ENCODE measurements at places on chromosomes 13 and 19. TPM values are rescaled to one million over a fixed set of nuclear protein-coding genes. Genes with fewer than 3 reads are reported as not detected.

SLC6A16 gene
- total RNA-seq, result 0.51 TPM

NLRP7 gene
- total RNA-seq, result not detected

DNA sequence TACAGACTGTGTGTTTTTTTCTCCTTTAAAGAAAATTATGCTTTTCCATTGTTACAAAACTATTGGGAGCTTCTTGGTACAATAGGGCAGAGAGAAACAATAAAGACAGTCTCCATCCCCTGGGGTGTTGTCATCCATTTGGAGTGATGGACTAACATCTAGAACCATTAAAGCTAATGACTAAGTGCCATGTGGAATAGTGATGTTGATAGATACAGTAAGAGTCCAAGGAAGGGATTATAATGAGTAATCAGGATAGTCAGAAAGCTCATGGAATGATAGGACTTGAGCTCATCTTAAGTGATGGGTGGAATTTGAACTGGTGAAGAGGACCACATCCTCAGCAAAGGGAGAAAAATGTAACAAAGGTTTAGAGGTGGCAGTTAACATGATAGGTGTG is 24.1 kb upstream of the FRY start:
- no peak for DNase-seq

GRCh38 chr13:76886292-76887075 is at the start of gene KCTD12:
Gene KCTD12, minus strand, starts transcription at chr13:76886405. Its CDS starts 257 bp downstream, at chr13:76886148.
- DNase-seq, result peak; percentile 97

DNA sequence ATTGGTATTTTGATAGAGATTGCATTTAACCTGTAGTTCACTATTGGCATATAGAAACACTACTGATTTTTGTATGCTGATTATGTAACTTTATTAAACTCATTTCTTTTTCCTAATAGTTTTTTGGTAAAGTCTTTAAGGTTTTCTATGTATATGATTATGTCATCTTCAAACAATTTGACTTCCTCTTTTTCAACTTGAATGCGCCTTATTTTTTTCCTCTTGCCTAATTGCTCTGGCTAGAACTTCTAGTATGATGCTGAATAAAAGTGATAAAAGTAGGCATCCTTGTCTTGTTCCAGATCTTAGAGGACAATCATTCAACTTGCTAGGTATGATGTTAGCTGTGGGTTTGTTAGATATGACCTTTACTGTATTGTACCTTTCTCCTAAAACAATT is 1034.9 kb downstream of the PCDH9 start:
- DNase-seq, result no peak

- DNase-seq, result no peak
These were observed 14.5 kb downstream of the CNFN start for GRCh38 chr19:42375415-42376176.

- DNase-seq, result no peak
These were observed 712 bp upstream of the RINL start for GRCh38 chr19:38878575-38879399.

DMKN gene
- 25.7 TPM for total RNA-seq

- no peak for DNase-seq
These were observed 27.8 kb downstream of the ERCC5 start for GRCh38 chr13:102873653-102874052.

DNA sequence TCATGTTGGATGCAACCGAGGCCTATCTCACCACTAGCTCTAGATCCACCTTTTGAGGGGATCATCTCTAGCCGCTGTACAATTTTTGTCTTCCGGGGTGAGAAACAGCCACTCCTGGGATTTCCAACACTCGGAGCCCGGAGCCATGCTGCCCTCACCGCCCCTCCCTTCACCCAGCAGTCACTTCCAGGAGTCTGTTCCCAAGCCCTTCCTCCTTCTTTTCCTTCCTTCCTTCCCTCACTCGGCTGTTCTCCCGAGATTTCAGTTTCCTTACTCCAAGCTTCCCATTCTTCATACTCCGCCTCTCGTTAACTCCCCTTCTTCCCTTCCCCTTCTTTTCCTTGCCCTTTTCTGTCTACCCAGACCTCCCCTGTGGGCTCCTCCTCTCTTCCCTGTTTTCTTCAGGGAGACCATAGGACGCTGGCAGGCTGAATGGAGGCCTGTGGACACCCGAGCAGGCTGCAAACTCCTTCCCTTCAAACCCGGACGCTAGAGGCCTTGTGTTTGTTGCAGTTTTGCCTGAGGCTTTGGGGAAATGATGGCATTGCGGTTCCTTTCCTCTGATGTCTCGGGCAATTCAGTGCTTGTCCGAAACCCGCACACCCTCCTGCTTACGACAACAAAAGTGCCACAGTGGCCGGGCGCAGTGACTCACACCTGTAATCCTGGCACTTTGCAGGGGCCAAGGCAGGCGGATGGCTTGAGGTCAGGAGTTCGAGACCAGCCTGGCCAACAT is 96.0 kb downstream of the CAB39L start:
- no peak for DNase-seq

SPRED3 gene
- total RNA-seq, result 0.21 TPM

- no peak for DNase-seq
These were observed 578 bp upstream of the LGALS4 start for GRCh38 chr19:38813323-38813722.

- no peak for DNase-seq
These were observed 10.5 kb downstream of the LAMP1 start for GRCh38 chr13:113307491-113307890.

- peak; percentile 86 for DNase-seq
These were observed 2.9 kb downstream of the HTR2A start for GRCh38 chr13:46893798-46894560.

RABAC1 gene
- 74.6 TPM for total RNA-seq

DNA sequence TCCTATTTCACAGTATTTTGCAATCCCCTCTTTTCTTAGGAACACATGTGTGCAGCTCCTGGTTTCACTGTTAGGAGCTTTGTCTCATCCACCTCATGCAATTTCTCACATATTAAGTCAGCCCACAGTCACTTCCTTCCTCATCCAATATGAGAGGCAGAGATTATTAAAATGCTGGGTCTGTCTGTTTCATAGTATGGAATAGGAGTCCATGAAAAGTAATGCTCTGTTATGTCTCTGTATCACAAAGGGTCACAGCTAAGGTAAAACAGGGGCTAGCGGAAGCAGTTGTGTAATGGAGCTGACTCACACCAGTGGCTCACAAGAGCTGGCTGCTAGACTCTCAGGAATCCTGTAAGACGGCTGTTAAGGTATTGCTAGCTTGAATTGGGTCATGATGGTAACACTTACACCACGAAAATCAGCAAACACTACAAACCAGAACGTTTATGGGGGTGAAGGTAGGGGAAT is 216.5 kb downstream of the EFNB2 start:
- DNase-seq, result no peak

ERICH4 gene
- total RNA-seq, result not detected

CEACAM7 gene
- 10.8 TPM for total RNA-seq

DNA sequence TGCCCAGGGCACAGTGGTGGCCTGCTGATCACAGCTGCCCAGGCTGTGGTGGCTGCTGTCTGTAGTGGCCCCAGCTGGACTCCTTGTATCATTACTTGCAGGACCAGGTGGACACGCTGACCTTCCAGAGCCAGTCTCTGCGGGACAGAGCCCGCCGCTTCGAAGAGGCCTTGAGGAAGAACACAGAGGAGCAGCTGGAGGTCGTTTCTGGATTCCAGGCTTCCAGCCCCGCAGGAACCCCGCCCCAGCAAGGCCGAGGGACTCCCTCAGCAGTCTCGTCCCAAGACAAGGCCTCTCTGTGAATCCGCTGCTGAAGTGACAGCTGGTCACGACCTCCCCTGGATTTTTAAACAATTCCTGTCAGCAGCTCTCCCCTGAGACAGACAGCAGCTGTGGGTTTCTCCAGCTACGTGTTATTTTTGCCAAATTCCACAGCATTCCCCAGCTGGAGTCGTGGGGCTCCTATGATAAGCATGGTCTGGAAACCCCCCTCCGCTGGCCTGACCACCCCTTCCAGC is 98.3 kb downstream of the SLC7A1 start:
- peak; percentile 97 for DNase-seq

- DNase-seq, result peak; percentile 76
These were observed 31.4 kb downstream of the PPP5C start for GRCh38 chr19:46378268-46378667.

ETFB gene
- total RNA-seq, result 71.3 TPM

- no peak for DNase-seq
These were observed 12.2 kb downstream of the TJP3 start for GRCh38 chr19:3720349-3720917.

GRCh38 chr13:98493042-98493712 is 83.7 kb downstream of the STK24 start:
- DNase-seq, result peak; percentile 24

- DNase-seq, result peak; percentile 37
These were observed 26.4 kb downstream of the C13orf46 start for GRCh38 chr13:113947311-113948033.

CALM3 gene
- 141 TPM for total RNA-seq

- DNase-seq, result peak; percentile 91
These were observed 16.8 kb downstream of the CEBPG start for GRCh38 chr19:33390101-33390907.

GRCh38 chr19:35380450-35381124 is 9.7 kb downstream of the GPR42 start:
- DNase-seq, result no peak

DNA sequence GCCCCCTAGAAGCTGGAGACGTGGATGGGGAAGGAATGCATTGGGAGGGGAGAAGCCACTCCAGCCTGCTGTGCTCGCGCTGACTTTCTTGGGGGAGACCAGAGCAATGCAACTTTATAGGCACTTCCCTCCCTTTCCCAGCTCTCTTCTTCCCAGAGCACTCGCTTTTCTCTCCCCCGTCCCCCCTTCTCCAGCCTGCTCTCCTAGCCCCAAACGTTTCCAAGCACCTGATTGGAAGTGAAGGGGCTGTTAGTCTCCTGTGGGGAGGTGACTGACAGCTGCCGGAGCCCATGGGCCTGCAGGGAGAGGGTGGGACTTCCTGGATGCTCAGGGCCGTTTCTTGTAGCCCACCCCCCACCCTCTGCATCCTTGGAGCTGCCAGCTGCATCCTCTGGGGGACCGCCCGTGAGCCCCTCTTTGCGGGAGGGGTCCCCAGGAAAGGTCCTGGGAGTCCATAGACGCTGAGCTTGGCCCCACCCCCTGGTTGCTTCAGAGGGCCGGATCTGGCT is 2.5 kb downstream of the HDGFL2 start:
- peak; percentile 81 for DNase-seq

- DNase-seq, result no peak
These were observed 6.6 kb upstream of the DDX39A start for GRCh38 chr19:14425696-14426138.

DNA sequence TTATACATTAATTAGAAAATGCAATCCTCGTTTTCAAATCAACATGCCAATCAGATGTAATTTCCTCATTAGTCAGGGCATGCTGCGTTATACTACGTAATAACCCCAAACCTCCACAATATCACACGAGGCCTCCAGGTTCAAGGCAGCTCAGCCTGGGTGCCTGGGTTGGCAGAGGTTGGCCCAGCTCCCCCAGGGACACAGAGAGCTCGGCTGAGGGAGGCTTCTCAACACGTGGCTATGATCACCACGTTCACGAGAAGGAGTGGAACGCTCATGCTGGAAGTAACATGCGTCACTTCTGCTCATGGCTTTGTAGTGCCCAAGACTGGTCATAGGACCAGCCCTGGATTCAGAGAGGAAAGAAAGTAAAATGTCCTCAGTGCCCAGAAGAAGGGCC is 144.9 kb upstream of the SOX1 start:
- no peak for DNase-seq

KCTD15 gene
- 65.0 TPM for total RNA-seq

GJA3 gene
- 0.92 TPM for total RNA-seq

- no peak for DNase-seq
These were observed 273.2 kb downstream of the LIG4 start for GRCh38 chr13:107942030-107942617.

GRCh38 chr19:48674921-48675824 is 2.4 kb upstream of the NTN5 start:
- DNase-seq, result peak; percentile 96

DNA sequence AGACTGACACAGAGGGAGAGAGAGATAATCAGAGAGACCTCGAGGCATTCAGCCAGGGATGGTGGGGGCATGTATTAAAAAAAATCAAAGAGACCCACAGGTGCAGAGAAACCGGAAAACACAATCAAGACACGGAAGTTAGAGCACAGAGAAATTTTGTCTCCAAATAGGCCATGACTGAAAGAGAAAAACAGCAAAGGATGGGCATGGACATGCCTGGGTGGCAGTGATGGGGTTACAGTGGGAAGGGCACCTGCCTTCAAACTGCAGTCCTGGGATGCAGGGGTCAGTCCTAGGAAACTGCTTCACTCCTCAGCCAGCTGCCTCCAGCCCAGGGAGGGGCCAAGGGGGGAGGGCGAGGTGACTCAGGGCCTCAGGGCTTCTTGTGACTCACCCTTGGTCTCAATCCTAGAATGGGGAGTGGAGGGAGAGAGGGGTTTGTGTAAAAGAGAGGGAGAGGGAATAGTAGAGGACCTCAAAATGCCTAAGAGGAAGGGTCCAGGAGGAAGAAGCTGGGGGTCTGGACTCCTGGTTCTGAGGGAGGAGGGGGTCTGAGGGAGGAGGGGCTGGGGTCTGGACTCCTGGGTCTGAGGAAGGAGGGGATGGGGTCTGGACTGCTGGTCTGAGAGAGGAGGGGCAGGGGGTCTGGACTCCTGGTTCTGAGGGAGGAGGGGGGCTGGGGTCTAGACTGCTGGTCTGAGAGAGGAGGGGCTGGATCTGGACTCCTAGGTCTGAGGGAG is 3.6 kb upstream of the KCNN4 start:
- no peak for DNase-seq

GRCh38 chr13:55199134-55199533 is 1941.6 kb upstream of the PRR20A start:
- DNase-seq, result no peak

UBL5 gene
- 139 TPM for total RNA-seq

DNA sequence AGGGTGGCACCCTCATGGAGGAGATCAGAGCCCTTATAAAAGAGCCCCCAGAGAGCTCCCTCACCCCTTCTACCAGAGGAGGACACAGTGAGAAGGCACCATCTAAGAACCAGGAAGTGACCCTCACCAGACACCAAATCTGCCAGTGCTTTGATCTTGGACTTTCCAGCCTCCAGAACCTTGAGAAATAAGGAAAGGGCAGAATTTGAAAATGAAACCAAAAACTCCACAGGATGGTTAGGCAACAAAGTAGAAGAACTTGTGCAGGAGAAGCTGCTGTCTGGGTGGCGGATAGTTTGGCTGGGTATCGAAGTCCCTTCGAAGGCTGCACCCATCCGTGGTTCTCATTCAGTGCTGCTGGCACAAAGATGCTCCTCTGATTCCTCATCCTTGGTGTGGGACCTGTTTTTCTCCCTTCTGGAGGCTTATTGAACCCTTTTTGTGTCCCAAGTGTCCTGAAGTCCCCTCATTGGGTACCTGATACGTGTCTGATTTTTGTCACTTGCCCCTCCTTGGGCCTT is 130.8 kb downstream of the KDM4B start:
- no peak for DNase-seq

GRCh38 chr19:17075864-17076542 is 426 bp downstream of the MYO9B start:
- peak; percentile 60 for DNase-seq

DNA sequence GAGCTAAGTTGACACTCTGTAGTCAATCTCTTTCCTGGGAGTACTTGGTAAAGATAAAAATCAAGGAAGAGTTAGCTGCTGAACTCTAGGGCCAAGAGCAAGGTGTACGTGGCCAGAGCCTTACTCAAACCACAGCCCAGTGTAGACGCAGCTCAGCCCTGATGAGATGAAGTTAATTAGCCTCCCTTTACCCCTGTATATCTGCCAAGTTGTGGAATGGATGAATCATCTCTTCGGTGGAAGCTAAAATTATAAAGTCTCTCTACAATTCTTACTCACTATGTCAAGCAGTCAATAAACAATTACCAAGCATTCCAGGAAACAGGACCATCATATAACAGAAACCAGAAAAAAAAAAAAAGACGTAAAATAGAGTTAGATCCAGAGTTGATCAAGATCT is 146.9 kb upstream of the UFM1 start:
- no peak for DNase-seq

ZNF136 gene
- total RNA-seq, result 18.1 TPM

B3GNT8 gene
- 3.9 TPM for total RNA-seq

GRCh38 chr13:107968470-107968869 is 246.9 kb downstream of the LIG4 start:
- no peak for DNase-seq
